ENCODE measurements at places on chromosomes 2 and 18. TPM values are rescaled to one million over a fixed set of nuclear protein-coding genes. Genes with fewer than 3 reads are reported as not detected.
A peak's percentile ranks its signal among the peaks of the same experiment; 100 is the strongest.

DNA sequence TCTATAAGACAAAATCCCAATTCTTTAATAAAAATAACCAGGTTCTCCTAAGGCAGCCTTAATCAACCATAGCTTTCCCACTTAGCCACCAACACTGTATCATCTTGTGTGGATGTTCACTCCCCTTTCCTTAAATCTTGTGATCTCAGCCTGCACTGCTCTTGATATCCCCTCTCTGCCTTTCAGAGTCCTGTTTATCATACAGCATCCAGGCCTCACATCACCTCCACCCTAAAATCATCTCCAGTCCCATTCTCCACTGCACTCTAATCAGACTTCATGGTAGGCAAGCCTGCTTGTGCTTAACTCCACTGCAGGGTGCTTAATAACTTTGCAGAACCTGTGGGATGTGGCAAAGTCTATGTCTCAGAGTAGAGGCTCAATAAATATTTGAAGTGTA lies 18.8 kb downstream of the ARHGAP15 start:
- no peak for DNase-seq
- H3K27me3 ChIP-seq, result no peaks in the 10 kb centered on the region
- peak overlapping the region; percentile 33 for H3K27ac ChIP-seq
- peaks cover 85% of the 10 kb centered on the region for H3K4me1 ChIP-seq

DNA sequence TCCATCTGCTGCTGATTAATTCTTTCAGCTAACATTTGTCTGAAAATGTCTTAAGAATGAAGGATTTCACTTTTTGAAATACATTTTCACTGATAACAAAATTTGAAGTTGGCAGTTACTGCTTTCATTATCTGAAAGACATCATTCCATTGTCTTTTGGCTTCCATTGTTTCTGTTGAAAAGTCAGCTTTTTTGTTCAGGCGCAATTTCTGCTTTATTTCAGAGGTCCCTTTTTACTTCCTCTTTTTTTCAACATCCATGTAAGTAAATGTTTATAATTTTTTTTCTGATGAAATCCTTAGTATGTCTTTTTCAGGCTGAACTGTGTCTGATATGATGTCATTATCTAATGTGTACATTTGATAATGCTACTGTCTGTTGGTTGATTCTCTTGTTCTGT lies 184.2 kb downstream of the RND3 start:
- no peak overlapping the region for H3K27ac ChIP-seq
- no peaks in the 10 kb centered on the region for H3K27me3 ChIP-seq
- no peak overlapping the region for H3K4me3 ChIP-seq

NEU2 gene
- not detected for total RNA-seq

DNA sequence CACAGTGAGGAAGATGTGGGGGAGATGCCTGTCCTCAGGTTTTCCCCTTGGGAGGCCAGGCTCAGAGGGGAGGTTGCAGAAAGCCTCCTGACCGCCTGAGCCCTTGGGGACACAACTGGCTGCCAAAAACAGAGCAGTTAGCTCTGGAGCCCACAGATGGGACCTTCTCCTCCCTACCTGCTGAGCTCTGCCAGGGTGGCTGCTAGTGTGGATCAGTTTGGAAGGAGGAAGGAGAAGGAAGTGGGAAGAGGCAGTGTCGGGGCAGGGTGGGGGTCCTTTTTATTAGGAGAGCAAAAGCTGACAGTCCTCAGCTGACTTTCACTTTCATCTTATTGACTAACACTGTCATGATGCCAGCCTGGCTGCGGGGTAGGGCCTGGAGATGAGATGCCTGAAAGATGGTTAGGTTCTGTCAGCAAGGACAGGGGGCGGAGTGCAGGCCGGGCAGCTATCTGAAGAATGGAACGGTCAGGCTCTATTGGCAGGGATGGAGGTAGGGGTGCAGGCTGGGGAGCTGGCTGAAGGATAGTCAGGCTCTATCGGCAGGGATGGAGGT lies 188.5 kb upstream of the HDAC4 start:
- no peaks in the 10 kb centered on the region for H3K36me3 ChIP-seq
- H3K4me1 ChIP-seq, result peaks cover 4% of the 10 kb centered on the region
- peak; percentile 55 for DNase-seq
- H3K27me3 ChIP-seq, result no peaks in the 10 kb centered on the region
- H3K27ac ChIP-seq, result no peak overlapping the region
- H3K4me3 ChIP-seq, result no peak overlapping the region

ZNF804A gene
- total RNA-seq, result 0.54 TPM

CRYBA2 gene
- total RNA-seq, result not detected

DNA sequence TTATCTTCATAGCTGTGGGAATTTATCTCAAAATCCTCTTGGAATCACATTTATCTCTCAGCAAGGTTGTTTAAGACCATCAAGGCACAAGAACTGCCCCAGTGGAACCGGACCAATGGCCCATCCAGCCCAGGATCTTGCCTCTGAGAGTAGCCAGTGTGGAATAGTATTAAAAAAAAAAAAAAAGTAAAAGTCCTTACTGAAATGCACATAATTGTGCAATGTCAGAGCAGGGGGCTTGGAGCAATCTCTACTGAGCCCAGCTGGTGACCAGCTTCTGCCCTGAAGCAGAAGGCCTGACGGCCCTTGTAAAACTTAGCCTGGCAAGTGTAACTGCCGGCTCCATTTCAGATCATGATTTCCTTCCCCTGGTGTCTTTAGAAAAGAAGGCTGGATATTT lies 355.6 kb upstream of the PIK3C3 start:
- DNase-seq, result no peak
- H3K36me3 ChIP-seq, result no peaks in the 10 kb centered on the region
- H3K4me1 ChIP-seq, result no peaks in the 10 kb centered on the region
- H3K27me3 ChIP-seq, result no peaks in the 10 kb centered on the region
- no peak overlapping the region for H3K4me3 ChIP-seq

DNA sequence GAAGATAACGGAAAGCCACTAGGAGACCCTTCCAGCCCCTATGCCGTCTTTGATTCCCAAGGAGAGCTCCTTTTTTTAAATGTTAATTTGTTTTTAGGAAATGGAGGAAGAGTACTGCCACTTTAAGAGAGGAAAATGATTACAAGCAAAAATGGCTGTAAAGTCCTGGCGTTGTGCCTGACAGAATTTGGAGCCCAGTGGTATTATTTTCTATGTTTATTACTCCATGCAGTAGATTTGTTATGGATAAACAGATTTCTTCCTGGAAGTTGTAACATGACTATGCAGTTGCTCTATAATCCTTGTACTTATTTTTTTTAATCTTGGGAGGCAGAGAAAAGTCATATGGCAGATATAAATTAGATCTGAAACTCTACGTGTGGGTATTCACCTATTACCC lies 141.3 kb downstream of the GBX2 start:
- H3K27me3 ChIP-seq, result no peaks in the 10 kb centered on the region
- H3K27ac ChIP-seq, result no peak overlapping the region
- H3K4me3 ChIP-seq, result no peak overlapping the region
- H3K4me1 ChIP-seq, result no peaks in the 10 kb centered on the region
- no peak for DNase-seq

CHRNA1 gene
- not detected for total RNA-seq

DLGAP1 gene
- total RNA-seq, result 1.0 TPM

B3GNT2 gene
- 25.3 TPM for total RNA-seq

DNA sequence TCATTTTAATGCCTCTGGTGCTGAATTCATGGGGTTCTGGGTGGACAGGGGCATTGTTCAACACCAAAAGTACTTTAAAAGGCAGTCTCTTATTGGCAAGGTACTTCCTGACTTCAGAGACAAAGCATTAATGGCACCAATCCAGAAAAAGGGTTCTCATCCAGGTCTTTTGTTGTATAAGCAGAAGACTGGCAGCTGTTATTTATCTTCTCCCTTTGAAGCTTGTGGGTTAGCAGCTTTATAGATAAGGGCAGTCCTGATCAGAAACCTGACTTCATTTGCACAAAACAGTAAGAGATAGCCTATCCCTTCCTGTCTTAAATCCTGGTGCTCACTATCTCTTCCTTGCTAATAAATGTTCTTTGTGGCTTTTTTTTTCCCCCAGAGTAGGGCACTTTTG lies 68.8 kb downstream of the VPS54 start:
- DNase-seq, result no peak
- H3K27ac ChIP-seq, result no peak overlapping the region
- H3K36me3 ChIP-seq, result peaks cover 12% of the 10 kb centered on the region
- no peaks in the 10 kb centered on the region for H3K27me3 ChIP-seq
- no peaks in the 10 kb centered on the region for H3K4me1 ChIP-seq
- H3K4me3 ChIP-seq, result no peak overlapping the region

DNA sequence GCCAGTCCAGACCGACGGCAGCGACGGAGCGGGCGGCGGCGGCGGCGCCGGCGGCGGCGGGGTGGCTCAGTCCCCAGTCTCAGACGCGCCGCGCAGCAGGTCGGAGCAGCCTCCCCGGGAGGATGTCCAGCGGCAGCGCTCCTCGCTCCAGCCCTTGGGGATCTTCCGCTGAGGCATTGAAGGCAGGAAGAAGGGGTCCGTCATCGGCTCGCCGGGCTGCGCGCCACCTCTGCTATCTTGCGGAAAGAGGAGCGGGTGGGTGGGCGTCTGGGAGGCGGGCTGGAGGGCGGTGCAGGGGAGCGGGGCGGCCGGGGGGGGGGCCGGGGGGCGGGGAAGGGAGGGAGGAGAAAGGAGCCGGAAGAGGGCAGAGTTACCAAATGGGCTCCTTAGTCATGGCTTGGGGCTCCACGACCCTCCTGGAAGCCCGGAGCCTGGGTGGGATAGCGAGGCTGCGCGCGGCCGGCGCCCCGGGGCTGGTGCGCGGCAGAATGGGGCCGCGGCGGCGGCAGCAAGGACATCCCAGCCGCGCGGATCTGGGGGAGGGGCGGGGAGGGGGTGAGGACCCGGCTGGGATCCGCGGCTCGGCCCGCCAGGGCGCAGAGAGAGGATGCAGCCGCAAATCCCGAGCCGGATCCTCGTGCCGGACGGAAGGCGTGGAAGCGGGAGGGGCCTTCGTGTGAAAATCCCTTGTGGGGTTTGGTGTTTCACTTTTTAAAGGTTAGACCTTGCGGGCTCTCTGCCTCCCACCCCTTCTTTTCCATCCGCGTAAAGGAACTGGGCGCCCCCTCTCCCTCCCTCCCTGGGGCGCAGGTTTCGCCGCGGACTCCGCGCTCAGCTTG lies at the start of gene NETO1:
TSS of gene NETO1 (minus strand) at position 242 of the 839 bp plus-strand sequence. CDS start 696 bp downstream, outside the sequence.
- peak within 1 kb of the TSS; percentile 27 for H3K27ac ChIP-seq
- no peaks in the 10 kb centered on the region for H3K36me3 ChIP-seq
- H3K4me3 ChIP-seq, result peak within 1 kb of the TSS; percentile 43
- peaks cover 25% of the 10 kb centered on the region for H3K4me1 ChIP-seq

GRCh38 chr2:168469281-168469988 lies 13.4 kb downstream of the CERS6 start:
- no peaks in the 10 kb centered on the region for H3K36me3 ChIP-seq
- DNase-seq, result no peak
- H3K4me3 ChIP-seq, result no peak overlapping the region
- H3K27me3 ChIP-seq, result no peaks in the 10 kb centered on the region
- peaks cover 18% of the 10 kb centered on the region for H3K4me1 ChIP-seq
- H3K27ac ChIP-seq, result no peak overlapping the region

ANKRD62 gene
- not detected for total RNA-seq

DNA sequence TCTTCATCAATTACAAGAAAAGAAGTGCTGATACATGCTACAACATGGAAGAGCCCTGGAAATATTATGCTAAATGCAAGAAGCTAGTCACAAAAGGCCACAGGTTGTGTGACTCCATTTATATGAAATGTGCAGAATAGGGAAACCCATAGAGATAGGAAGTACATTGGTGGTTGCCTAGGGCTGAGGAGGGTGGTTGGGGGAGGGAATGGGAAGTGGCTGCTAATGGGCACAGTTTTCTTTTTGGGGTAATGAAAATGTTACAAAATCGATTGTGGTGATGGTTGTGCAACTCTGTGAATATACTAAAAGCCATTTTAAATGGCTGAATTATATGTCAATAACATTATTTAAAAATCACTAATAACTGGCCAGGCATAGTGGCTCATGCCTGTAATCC lies 24.3 kb upstream of the RESP18 start:
- DNase-seq, result no peak
- H3K4me1 ChIP-seq, result no peaks in the 10 kb centered on the region
- no peaks in the 10 kb centered on the region for H3K36me3 ChIP-seq
